Left lung (tissue), 14 donors: ENCODE measurements at places on chromosomes 5 and 9. TPM values are rescaled to one million over a fixed set of nuclear protein-coding genes. Genes with fewer than 3 reads are reported as not detected.

- no peak for DNase-seq
These were observed 24.2 kb downstream of the DYNC2I2 start for GRCh38 chr9:128632486-128632885.

The NAIP gene
- 88.4 TPM for total RNA-seq

- no peak for DNase-seq
These were observed 25.1 kb downstream of the NFX1 start for GRCh38 chr9:33315371-33315770.

The ABITRAM gene
- total RNA-seq = 13.1 TPM

GRCh38 chr5:108786806-108787483 is 39.2 kb downstream of the FER start:
- no peak for DNase-seq

The LECT2 gene
- total RNA-seq = not detected

GRCh38 chr9:504921-505740 is 290.5 kb downstream of the DOCK8 start:
- DNase-seq = peak; percentile 85

The FOXD4 gene
- 0.71 TPM for total RNA-seq

GRCh38 chr5:1351156-1351555 is 6.3 kb upstream of the CLPTM1L start:
- no peak for DNase-seq
